ENCODE measurements at places on chromosomes 6 and 20.

GRCh38 chr6:28824793-28825731 lies 98.7 kb downstream of the TRIM27 start:
- no peak overlapping the region for H3K27ac ChIP-seq
- H3K36me3 ChIP-seq: no peaks in the 10 kb centered on the region

GRCh38 chr6:26065952-26066380 lies 21.3 kb upstream of the HFE start:
- no peaks in the 10 kb centered on the region for H3K4me1 ChIP-seq
- DNase-seq: peak; percentile 94
- no peaks in the 10 kb centered on the region for H3K27me3 ChIP-seq

GRCh38 chr20:38805502-38805957 lies at the start of gene PPP1R16B:
Gene PPP1R16B, plus strand, starts transcription at chr20:38805697. Its CDS starts 30,229 bp downstream, at chr20:38835926.
- peaks cover 6% of the 10 kb centered on the region for H3K27me3 ChIP-seq
- DNase-seq: peak; percentile 83
- H3K4me3 ChIP-seq: peak within 1 kb of the TSS; percentile 52
- H3K27ac ChIP-seq: peak within 1 kb of the TSS; percentile 77
- H3K36me3 ChIP-seq: no peaks in the 10 kb centered on the region
- H3K4me1 ChIP-seq: no peaks in the 10 kb centered on the region

- peaks cover 11% of the 10 kb centered on the region for H3K4me1 ChIP-seq
- DNase-seq: no peak
- H3K4me3 ChIP-seq: no peak overlapping the region
- no peak overlapping the region for H3K27ac ChIP-seq
Measured at GRCh38 chr6:36969240-36969691, 14.7 kb downstream of the PI16 start.
